ENCODE measurements at places on chromosomes 11 and 22.

DNA sequence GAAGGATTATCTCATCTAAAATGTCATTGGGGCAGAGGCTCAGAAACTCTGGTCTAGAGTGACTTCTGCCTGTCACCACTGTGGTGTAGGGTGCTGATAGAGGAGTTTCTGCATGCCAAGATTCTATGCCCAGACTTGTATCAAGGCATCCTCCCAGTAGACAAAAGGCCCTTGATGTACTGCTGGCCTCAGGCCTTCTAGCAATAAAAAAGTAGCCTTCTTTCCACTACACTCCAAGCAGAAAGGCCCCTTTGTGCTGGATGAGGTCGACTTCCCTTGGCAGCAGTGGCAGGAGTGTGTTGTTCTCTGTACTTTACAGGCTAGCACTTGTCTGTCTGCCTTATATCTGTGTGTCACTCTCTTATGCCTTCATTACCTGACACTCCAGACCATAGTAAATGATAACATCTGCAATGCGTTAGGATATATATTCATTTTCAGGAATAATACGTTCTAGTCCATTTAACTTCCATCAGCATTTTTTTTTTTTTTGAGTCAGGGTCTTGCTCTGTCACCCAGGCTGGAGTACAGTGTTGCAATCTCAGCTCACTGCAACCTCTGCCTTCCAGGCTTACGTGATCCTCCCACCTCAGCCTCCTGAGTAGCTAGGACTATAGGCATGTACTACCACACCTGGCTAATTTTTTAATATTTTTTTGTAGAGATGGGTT is 49.5 kb upstream of the RRM1 start:
- no peak for DNase-seq
- H3K27me3 ChIP-seq, result no peaks in the 10 kb centered on the region
- H3K4me3 ChIP-seq, result no peak overlapping the region
- H3K27ac ChIP-seq, result no peak overlapping the region
- peaks cover 14% of the 10 kb centered on the region for H3K36me3 ChIP-seq
- peaks cover 21% of the 10 kb centered on the region for H3K4me1 ChIP-seq

DNA sequence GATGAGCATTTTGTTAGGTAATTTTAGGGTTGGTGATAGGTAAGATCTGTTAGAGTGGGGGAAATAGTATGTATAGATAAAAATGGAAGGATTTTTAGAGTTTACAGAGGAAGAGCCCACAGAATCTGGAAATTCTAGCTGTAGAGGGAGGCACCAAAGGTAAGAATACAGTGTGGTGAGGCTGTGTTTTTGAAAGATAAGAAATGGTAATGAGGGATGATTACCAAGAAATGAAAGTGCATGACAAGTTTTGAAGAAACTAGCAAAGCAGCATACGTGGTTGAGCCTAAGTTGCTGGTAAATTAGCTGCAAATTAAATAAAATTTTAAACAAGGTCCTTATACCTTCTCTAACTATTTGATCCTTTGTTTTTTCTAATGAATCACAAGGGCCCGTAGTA is 14.6 kb upstream of the RASSF10 start:
- H3K4me1 ChIP-seq, result no peaks in the 10 kb centered on the region
- H3K4me3 ChIP-seq, result no peak overlapping the region
- no peak for DNase-seq

DNA sequence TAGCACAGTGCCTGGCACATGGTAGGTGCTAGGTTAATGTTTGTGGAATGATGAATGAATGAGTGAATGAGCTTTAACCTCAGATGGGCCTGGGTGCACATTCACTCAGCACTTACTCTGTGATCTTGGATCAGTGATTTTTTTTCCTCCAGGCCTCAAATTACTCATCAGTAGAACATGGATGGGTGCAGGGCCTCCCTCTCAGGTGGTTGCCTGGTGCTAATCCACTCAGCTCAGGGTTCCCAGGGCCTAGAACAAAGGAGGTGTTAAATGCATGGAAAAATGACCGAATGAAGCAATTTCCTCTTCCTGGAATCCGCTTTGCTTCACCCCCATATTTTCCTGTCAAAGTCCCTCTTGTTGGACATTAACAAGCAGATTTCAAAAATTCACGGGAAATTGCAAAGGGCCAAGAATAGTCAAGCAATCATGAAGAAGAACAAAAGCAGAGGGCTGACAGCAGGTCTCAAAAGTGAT is 93.5 kb downstream of the MYEOV start:
- no peak overlapping the region for H3K4me3 ChIP-seq
- H3K36me3 ChIP-seq, result peaks cover 1% of the 10 kb centered on the region
- H3K27ac ChIP-seq, result no peak overlapping the region
- DNase-seq, result no peak

DNA sequence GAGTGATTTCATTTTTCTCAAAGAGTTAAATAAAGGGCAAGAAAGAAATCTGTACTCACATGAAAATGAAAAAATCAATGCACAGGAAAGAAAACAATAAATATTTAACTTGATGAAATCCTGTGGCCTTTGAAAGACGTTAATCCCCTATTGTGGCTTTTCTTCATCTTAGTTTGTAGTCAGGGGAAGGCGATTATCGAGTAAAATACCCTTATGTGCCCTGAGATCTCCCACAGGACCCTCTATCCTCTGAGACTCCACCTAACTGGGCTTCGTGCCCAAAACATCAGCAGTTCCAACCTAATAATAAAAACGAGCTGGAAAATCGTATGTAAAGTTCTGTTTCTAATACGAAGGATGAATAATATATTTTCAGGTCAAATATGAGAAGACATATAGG is 208.2 kb upstream of the ZC3H12C start:
- H3K27me3 ChIP-seq, result peaks cover 1% of the 10 kb centered on the region
- H3K4me1 ChIP-seq, result no peaks in the 10 kb centered on the region
- H3K4me3 ChIP-seq, result no peak overlapping the region
- no peaks in the 10 kb centered on the region for H3K36me3 ChIP-seq

DNA sequence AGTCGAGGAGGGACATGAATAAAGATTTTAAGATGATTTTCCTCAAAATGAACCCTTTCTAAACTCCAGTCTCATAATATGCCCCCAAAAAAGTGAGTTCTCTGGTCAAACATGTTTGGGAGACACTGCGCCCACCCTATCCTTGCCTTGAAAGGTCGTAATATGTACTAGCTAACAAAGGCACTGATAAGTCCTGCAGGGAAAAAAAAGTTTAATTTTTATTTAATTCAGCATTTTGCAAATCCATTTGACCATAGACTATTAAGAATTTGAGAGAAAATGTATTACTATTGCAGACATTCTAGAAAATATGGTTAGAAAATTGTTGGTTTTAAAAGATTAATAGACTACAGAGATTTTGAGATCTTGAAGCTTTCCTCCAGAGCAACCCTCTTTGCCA is 120.6 kb upstream of the ASPHD2 start:
- H3K4me1 ChIP-seq, result no peaks in the 10 kb centered on the region
- no peaks in the 10 kb centered on the region for H3K36me3 ChIP-seq
